ENCODE measurements at places on chromosomes 5 and 9. TPM values are rescaled to one million over a fixed set of nuclear protein-coding genes. Genes with fewer than 3 reads are reported as not detected.

Gene SLC36A3
- total RNA-seq = not detected

GRCh38 chr5:60403343-60404006 lies 296.5 kb downstream of the DEPDC1B start:
- no peak for DNase-seq

DNA sequence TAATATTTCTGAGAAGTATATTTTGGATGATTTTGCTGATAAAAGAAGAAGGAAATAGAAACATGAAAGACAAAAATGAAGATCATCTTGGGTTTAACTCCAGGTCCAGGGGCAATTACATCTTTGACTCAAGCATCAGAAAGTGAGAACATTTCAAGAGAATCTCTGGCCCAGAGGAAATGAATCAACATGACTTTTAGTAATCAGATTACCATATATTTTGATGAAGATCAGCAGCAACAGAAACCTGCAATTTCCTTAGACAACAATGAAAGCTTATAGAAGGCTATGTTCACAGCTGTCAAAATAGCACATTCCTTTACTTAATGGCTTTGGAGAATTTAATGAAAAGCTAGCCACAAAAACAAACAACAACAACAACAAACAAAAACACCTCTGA lies 638.1 kb downstream of the EFNA5 start:
- no peak for DNase-seq

Gene NTNG2
- 5.0 TPM for total RNA-seq

- DNase-seq = no peak
These were observed 255.8 kb downstream of the PRDM9 start for GRCh38 chr5:23763170-23763569.

- no peak for DNase-seq
These were observed 36.7 kb upstream of the GABBR2 start for GRCh38 chr9:98745470-98745869.

- DNase-seq = no peak
These were observed 41.7 kb upstream of the CLINT1 start for GRCh38 chr5:157900644-157901043.

GRCh38 chr5:127254729-127255284 lies 35.8 kb upstream of the MEGF10 start:
- no peak for DNase-seq

Data from posterior vena cava (tissue), 2 donors.